WTC11 (cell line): ENCODE measurements at places on chromosomes 2 and 18.

GRCh38 chr2:3454802-3455201, 64.5 kb downstream of the ADI1 start:
- DNase-seq: no peak

DNA sequence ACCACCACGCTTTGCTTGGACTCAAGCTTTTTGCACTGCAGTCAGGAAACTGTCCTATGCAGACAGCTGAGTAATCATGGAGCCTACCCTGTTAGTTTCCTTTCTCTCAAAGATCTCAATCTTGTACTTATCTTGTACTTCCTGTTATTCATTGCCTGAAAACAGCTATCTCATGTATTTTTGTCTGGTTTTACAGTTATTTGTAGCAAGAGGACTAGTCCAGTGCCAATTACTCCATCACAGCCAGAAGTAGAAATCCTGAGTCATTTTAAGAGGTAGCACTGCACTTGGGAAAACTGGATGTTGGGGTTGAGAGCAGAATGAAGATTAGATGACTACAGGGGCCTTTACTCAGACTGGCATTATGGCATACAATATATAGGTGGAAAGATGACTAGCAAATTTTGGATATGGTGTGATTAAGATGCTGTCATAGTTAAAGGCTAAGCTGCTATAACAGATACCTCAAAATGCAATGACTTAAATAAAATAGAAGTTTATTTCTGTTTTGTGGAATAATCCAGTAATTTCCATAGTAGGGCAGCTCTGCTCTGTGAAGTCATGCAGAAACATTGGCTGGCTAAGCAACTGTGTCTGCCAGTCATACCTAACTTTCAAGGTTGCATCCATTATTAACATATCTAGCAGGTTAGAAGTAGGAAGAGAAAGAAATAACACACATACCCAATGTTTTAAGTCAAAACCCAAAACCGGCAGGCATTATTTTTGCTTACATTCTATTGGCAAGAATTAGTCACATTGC, 21.1 kb upstream of the CHMP3 start:
- DNase-seq: no peak

DNA sequence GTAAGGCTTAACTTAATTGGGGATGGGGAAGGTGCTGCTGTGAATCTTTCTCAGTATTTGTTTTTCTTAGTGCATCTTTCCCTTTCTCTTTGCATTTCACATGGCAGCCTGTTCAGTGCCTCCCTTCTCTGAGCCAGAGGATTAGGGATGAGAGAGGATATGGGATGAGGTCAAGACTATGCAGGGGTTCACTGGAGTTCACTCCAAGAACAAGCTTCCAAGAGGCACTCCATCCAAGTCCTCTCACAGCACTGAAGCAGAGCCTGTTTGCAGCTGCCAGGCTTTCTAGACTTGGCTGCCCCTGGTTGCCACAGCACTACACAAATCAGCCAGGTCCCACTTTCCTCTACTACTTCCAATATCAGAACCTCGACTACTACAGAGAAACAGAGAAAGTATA, 80.3 kb upstream of the GYPC start:
- no peak for DNase-seq

GRCh38 chr18:61076986-61077385, 256.2 kb upstream of the CDH20 start:
- DNase-seq: no peak
